Amygdala (tissue), 56 donors: ENCODE measurements at places on chromosomes 1 and 21.

GRCh38 chr1:162113419-162113818, 43.9 kb downstream of the NOS1AP start:
- no peak for DNase-seq

DNA sequence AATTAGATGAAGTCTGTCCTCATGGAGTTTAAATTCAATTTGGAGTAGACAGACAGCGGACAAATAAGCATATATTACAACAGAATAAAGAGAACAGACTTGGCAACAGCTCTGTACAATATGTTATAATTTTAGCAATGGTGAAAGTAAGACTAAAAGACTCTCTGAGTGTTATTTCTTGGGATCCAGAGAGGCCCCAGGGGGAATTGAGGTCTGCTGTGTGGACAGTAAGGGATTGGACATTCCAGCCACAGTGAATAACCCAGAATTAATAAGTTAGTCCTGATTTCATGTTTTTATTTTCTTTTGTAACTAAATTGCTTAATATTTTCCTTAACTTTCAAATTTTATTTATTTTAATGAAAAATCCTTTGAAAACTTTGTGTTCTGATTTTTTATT, 101.7 kb downstream of the PATJ start:
- no peak for DNase-seq

- no peak for DNase-seq
Measured at GRCh38 chr1:212520299-212520698, 87.6 kb downstream of the NENF start.

DNA sequence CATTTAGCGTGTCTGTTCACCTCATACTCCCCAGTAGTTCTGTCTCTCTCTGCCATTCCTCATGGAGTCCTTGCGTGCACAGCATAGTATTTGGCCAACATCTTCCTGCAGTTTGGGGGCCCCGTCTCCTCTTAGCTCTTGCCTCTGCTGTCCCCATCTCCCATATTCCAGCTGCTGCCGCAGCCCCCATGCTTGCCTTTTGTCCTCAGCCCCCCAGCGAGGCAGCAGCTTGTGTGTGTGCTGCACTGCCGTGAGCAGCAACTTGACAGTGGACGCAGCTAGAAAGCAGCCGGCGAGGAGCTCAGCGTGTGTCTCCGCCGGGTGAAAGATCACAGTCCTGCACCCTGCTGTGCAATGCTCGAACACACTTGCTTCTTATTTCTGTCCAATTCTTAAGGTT, 164.2 kb upstream of the COL6A1 start:
- DNase-seq: no peak

GRCh38 chr1:147243841-147244240, 1.4 kb downstream of the CHD1L start:
- DNase-seq: no peak

DNA sequence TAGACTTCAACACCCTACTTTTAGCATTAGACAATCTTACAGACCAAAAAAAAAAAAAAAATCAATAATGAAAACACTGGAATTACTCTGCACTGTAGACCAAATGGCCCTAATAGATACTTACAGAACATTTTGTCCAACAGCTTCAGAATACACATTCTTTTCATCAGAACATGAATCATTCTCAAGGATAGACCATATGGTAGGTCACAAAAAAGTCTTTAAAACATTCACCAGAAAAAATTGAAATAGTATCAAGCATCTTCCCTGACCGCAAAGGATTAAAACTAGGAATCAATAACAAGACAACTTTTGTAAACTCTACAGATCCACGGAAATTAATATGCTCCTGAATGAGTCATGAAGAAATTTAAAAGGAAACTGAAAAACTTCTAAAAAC, 22.5 kb downstream of the ZNF670 start:
- DNase-seq: no peak

GRCh38 chr1:246110343-246111219, 396.5 kb downstream of the SMYD3 start:
- DNase-seq: no peak

DNA sequence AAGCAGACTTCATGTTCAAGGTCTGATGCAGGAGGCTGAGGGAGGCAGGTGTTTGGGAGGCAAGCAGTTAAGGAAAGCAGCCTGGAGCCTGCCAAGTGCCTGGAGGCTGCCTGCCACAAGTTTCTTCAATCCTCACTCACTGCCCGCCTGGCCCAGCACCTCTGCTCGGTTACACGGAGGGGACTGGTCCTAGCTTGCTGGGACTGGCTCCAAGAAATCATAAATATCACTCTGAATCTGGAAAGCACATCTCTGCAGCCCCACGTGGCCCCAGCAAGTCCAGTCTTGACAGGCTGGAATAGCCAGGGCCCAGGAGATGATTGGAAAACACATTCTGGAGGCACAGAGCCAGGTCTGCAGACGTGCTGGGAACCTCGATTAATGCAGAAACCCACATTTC, 83.9 kb downstream of the BCAR3 start:
- no peak for DNase-seq

DNA sequence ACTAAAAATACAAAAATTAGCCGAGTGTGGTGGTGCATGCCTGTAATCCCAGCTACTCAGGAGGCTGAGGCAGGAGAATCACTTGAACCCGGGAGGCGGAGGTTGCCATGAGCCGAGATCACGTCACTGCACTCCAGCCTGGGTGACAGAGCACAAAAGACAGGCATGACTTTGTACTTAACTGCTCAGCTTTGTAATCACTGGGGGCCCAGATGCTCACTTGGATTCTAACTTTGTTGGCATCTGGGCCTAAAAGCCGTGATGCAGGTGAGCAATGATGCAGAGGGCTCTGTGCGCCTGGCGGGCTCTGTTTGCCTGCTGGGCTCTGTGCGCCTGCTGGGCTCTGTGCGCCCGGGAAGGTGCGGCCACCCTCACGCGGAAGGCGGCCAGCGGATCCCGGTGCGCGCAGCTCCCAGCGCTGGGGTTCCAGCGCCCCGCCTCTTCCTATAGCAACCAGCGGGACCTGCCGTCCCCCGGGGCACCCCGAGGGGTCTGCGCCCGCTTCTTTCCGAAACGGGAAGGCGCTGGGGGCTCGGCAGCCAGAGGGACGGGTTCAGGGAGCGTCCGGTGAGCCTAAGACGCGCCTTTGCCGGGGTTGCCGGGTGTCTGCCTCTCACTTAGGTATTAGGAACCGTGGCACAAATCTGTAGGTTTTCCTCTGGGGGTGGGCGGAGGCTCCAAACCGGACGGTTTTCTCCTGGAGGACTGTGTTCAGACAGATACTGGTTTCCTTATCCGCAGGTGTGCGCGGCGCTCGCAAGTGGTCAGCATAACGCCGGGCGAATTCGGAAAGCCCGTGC, 31.7 kb downstream of the PRMT2 start:
- no peak for DNase-seq
